ENCODE measurements at places on chromosomes 5 and 9. TPM values are rescaled to one million over a fixed set of nuclear protein-coding genes. Genes with fewer than 3 reads are reported as not detected.

Gene NDOR1
- 10.3 TPM for polyA plus RNA-seq

Gene C5orf22
- polyA plus RNA-seq, result 22.9 TPM

Gene C1QTNF3
- 0.82 TPM for polyA plus RNA-seq

Gene TBC1D13
- polyA plus RNA-seq, result 19.4 TPM

Gene CDX1
- polyA plus RNA-seq, result not detected

Gene ORM1
- not detected for polyA plus RNA-seq

Gene TPPP
- 0.19 TPM for polyA plus RNA-seq

Data from immature natural killer cell (primary cell).